Omental fat pad (tissue), 4 donors: ENCODE measurements at places on chromosomes 6 and 20.

DNA sequence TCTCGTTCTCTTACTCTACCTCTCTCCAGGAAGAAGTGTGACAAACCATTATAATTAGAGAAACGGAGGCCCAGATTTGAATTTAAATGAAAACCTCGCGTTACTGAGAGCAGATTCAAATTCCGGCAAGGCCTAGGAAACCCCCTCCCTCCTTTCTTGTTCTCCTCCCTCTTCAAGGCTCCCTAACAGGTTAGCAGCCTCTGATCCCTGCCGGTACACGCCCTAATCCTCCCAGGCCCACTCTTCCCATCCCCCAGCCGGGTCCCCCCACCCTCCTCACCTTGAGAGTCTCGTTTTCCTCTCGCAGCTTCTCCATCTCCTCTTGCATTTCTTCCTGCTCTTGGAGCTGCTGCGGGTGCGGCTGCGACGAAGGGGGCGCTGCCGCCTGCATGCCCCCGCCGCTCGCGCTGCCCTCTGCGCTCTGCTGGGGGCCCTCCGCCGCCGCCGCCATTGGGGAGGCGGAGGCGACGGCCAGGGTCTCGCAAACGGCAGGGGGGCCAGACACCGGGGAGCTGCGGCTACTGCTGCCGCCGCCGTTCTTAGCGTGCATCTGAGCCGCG is 3.8 kb downstream of the MTCL3 start:
- no peak for DNase-seq

DNA sequence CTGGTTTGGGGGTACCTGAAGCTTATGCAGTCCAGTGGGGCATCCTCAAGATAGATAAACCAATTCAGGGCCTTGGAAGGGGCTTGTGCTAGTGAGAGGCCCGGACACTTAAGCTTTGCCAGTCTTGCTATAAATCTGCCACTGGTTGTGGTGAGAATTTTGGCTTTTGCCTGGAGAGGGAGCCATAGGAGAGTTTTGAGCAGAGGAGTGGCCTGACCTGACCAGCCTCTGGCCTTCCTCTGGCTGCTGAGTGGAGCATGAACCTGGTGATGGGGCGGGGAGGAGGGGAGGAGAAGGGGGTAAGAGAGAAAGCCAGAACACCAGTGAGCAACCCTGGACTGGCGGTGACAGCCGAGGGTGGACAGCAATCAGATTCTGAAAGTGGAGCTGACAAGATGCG is 7.1 kb downstream of the TMEM74B start:
- DNase-seq, result no peak

- no peak for DNase-seq
Observed at GRCh38 chr6:16733085-16733484, 28.2 kb downstream of the ATXN1 start.

GRCh38 chr6:150299873-150300485 is 68.8 kb upstream of the IYD start:
- DNase-seq, result no peak

GRCh38 chr6:166595061-166595780 is 8.7 kb upstream of the RAMACL start:
- no peak for DNase-seq

DNA sequence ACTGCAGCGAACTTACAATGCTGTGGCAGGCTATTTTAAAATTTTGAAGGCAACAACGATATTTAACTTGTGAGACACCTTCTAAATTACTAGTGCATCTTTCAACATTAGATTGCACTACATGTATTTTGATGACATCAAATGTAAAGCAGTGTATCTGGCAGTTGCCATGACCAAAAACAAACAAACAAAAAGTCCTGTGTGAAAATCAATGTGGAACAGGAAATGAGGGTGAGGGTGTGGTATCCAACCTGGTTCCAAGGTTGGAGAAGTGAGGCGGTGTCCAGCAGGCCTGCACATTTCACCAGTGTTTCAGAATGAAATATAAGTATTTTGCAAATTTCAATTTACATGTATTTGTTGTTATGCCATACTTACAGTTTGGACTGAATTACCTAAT is 112.0 kb downstream of the LAMP5 start:
- DNase-seq, result no peak

GRCh38 chr20:38421915-38422314 is 13.2 kb downstream of the SNHG17 start:
- DNase-seq, result no peak

DNA sequence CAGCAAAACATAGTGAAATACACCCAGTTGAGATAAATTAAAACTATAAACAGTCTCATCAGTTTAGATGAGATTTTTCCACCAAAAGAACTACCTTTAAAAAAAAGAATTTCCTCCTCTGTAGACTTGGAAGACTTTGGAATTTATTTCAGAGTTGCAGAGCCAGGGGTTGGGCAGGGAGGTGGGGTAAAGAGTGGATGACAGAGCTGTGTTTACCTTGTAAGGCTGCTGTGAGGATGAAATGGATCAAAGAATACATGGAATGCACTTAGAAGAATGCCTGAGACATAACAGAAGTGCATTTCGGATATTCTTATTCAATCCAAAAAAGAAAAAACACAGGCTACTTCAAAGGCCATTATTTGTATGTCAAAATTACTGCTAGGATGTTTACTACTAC is 6.4 kb upstream of the LY86 start:
- DNase-seq, result no peak

DNA sequence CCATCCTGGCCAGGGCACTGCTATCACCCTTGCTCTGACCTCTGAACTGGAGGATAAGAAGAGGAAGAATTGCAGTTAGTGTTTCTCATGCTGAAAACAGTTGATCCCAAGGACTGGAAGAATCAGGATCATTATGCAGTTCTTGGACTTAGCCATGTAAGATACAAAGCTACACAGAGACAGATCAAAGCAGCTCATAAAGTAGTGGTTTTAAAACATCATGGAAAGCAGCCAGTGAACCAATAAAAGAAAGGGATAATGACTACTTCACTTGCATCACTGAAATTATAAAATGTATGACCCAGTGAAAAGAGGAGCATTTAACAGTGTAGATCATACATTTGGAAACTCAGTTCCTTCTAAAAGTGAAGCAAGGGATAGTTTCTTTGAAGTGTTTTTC is 47.7 kb downstream of the DNAH8 start:
- DNase-seq, result no peak
